ENCODE measurements at places on chromosomes 2 and 18.

- no peak for DNase-seq
These were observed 272.0 kb upstream of the RAB12 start for GRCh38 chr18:8337211-8337610.

GRCh38 chr2:160247296-160248035 lies 47.4 kb upstream of the ITGB6 start:
- no peak for DNase-seq

DNA sequence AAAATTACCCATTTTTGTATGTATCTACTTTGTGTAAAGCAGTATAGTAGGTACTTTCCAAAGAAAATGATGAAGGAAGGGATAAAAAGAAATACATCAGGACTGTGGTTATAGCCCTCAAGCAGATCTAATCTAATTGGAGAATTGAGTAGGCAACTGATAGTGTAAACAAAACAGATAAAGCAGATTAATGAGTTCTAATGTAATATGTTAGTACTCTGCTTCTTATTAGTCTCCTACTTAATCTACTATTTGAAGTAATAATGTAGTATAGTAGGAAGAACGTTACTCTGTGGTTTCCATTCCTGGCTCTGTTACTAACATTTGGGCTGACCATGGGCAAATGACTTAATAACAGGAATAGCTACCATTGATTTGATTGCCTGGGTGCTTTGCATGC lies 250.7 kb downstream of the ARHGAP15 start:
- no peak for DNase-seq

GRCh38 chr2:176763851-176764404 lies 448.7 kb upstream of the HNRNPA3 start:
- DNase-seq: no peak

GRCh38 chr2:143686585-143687164 lies 557.5 kb downstream of the ARHGAP15 start:
- DNase-seq: no peak

DNA sequence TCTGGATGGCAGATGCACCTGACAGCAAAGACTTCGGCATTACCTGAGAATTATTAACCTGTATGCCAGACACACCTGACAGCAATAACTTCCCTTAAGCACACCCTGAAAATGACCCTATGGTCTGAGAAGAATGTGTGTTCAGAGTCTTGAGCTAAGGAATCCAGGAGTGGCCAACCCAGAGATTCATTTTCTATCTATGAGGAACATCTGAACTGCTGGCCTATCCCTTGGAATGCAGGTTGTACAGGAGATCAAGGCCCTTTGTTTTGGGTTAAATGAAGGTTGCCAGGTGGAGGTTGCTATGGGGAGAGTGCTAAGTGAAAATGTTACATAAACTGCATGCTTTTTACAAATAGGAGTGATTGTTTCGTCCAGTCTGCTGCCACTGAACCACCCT lies 200.9 kb upstream of the MEIS1 start:
- no peak for DNase-seq
